ENCODE measurements at places on chromosomes 12 and 14.
A peak's percentile ranks its signal among the peaks of the same experiment; 100 is the strongest.

DNA sequence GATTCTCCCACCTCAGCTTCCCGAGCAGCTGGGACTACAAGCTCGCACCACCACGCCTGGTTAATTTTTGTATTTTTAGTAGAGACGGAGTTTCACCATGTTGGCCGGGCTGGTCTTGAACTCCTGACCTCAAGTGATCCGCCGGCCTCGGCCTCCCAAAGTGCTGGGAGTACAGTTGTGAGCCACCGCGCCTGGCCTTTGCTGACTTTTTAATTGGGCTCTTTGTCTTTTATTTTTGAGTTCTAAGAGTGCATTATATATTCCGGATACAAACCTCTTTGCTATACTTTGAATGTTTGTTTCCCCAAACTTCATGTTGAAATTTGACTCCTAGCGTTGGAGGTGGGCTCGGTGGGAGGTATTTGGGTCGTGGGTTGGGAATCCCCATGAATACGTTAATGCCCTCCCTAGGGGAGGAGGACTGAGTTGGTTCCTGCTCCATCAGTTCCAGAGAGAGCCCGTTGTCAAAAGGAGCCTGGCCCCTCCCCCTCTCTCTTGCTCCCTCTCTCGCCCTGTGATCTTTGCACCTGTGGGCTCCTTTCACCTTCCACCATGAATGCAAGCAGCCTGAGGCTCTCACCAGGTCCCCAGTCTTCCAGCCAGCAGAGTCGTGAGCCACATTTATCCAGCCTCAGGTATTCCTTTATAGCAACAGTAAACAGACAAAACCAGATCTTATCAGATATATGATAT, 103.2 kb upstream of the EVL start:
- no peak for DNase-seq

DNA sequence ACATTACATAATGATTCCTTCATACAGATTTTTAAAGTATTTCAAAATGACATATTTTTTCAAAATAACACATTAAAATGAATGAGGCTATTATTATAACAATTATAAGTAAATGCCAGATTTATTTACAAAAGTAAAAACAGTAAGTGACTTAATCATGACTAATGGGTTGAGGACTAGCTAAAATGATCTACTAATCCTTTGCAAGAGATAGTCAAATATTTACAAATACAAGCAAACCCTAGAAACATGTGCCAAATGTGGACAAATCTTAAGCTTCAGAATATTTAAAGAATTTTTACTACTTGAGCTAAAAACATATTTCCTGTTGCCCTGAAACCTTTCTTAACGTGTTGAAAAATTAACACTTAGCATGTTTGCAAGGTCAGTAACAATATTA, 74.8 kb downstream of the KIF21A start:
- peak; percentile 7 for DNase-seq

DNA sequence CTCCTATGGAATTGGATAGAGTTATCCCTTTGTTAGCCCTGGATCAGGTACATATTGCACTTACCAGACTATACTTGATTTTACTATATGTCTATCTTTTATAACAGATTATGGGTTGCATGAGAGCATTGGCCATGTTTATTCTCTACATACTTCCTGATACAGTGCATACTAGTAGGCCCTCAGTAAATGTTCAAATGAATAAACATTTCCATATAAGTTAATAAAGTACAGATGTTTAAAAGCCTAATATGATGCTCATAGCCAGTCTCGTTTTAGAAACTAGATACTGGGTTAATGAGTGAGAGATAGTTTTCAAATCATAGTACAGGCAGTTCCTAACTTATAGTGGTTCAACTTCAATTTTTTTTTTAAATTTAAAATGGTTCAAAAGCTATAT, 39.5 kb upstream of the TOMM20L start:
- DNase-seq = no peak

DNA sequence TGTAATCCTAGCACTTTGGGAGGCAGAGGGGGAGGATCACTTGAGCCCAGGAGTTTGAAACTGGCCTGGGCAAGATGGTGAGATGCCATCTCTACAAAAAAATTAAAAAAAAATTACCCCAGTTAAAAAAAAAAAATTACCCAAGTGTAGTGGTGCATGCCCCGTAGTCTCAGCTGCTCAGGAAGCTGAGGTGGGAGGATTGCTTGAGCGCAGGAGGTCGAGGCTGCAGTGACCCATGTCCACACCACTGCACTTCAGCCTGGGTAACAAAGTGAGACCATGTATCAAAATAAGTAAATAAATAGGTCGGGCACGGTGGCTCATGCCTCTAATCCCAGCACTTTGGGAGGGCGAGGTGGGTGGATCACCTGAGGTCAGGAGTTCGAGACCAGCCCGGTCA, 128.8 kb downstream of the VRK1 start:
- DNase-seq = no peak

DNA sequence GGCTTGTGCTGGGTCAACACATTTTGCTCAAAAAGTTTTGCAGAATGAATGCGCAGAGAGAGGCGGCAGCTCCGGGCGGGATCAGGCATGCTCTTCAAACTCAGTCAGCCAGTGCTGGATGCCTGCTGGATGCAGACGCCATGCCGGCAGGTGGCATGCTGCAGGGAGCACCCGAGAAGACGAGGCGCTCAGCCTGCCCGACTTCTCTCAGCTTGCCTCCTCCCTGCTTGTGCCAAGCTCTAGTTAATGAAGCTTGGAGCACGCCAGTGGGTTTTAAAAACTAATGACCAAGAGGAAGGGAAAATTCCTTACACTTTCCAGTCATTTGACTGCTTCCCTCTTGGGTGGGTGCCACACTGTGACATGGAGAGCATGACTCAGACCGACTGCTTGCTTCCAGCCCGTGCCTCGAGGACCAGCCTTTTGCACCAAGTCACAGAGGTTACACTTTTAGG, 39.8 kb downstream of the SLC24A4 start:
- DNase-seq = peak; percentile 88

- DNase-seq = no peak
Measured at GRCh38 chr14:100694579-100695422, 31.9 kb upstream of the DLK1 start.

DNA sequence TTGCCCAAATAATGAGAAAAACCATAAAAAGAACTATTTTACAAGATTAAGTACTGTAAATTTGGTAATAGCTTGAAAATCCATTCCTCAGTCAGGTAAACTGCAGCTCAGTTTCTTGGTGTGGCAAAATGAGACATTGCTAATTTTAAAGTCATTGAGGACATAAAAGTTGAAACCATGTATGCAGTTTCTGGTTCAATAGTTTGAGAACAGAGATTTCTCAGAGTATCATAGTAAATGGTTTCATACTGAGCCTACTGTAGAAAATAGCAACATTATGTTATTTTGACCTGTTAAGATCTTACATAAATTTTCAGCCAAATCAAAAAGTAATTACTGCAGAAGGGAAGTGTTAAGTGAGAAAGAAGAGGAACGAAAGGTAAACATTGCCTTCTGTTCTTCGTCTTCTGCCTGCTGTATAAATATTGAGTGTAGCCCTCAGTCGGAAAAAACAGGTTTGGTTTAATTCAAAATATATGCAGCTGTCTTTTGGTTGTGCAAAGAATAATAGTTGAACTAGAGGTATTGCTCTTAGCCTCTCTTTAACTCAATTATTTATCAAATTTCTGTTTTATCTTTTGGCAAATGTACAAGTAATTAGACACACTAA, 119.6 kb downstream of the SYNE2 start:
- no peak for DNase-seq

GRCh38 chr14:32578181-32578580, 249.1 kb downstream of the AKAP6 start:
- no peak for DNase-seq

GRCh38 chr14:34633742-34634141, 3.8 kb upstream of the SNX6 start:
- no peak for DNase-seq

DNA sequence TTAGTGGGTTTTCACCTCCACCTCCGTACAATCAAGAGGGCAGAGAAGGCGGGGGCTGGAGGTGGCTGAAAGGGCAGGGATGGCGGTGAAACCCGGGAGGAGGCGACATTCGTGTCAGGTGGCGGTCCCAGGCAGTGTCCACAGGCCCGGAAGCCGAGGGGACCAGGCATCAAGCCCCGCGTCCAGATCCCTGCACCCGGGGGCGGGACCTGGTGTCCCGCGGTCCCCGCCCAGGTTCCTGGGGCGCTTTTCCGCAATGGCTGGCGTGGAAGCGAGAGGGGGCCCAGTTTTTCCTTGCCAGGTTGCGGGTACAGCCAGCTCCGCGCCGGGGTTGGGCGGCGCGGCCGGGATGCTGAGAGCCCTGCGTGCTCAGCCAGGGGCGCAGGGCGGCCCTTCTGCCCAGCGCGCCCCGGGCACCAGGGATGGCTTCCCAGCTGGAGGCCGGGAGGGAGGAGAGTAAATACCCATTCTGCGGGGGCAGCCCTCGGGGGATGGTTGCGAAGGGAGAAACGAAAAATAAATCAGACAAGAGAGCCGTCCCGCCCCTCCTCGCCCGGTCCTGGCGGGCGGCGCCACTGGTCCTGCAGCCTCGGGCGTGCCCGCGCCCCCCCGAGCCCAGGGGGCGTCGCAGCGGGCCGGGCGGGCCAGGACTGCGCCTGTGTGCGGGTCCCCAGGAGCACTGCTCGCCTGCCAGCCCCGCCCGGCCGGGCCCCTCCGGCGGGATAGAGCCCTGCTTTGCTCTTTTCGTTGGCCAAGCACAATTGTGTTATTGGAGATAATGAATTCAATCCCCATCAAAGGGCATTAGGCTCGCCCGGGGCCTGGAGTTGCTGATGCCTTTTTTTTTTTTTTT, 11.5 kb downstream of the FOXA1 start:
- no peak for DNase-seq

DNA sequence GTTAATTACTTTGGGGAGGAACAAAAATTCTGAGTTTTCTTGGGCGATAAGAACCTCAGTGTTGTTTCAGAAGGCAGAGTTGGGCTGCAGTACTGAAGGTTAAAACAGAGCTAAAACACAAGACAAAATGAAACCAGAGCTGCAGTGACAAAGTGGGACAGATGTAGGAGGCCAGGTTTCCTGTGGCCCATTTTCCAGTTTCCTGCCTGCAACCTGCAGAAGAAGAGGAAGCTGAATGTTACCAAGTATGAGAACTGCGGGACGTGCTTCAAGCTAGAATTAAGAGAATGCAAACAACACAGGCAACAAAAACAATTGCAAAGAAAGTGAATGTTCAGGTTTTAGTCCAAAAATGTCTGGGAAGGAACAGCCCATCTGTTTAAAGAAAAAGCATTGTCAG, 17.8 kb downstream of the ELK3 start:
- DNase-seq = no peak

DNA sequence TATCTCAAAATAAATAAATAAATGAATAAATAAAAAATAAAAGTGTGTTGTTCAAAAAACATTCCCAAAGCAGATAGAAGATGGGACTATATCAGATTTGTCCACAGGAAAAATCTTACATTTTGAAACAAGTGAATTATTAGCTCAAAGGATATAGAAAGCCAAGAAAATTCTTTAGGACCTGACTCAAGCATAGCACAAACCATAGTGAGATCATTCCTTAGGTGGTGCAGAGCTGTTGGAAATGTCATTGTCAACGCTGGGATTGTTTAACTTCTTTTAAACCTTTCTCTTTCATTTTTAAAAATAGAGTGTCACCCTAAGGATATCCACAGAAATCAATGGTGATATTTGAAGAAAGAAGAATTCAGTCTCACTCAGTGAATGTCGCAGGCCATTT, 43.5 kb downstream of the DRAM1 start:
- no peak for DNase-seq

DNA sequence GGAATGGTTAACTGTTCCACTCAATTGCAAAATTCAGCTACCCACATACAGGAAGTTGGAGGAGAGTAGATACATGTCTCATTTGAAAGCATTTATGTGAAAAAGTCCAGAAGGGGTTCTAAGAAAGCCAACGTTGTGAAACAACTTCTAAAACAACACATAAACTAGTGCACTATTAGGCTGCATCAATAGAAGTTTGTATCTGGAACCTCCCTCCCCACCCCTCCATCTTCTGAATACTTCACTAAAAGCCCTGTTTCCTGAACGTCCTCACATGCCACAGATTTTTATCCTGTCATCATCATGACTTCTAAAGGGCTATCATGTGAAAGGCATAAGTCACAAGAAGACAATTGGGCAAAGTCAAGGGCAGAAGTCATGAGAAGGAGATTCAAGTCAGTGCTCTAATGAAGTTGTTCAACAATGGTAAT, 5.5 kb downstream of the KRT79 start:
- no peak for DNase-seq

- DNase-seq = peak; percentile 29
Measured at GRCh38 chr12:1927751-1928351, 9.4 kb upstream of the CACNA2D4 start.

DNA sequence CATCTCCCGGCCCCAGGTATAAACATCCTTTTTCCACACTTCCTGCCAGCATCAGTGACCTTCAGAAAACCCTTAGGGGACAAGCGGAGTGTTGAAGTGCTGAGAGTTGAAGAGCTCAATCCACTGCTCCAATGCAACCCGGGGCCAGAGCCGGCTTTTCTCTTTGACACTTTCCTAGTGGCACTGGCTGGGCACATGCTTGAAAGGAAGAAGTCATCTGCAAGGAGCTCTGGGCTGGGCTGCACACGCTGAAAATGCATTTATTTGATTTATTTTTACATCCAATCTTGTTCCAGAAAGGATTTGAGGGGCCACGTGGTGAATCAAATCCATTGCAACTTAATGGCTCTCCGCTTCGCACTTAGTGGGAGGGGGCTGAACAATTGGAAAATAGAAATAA, 229.0 kb upstream of the DIO3 start:
- no peak for DNase-seq

DNA sequence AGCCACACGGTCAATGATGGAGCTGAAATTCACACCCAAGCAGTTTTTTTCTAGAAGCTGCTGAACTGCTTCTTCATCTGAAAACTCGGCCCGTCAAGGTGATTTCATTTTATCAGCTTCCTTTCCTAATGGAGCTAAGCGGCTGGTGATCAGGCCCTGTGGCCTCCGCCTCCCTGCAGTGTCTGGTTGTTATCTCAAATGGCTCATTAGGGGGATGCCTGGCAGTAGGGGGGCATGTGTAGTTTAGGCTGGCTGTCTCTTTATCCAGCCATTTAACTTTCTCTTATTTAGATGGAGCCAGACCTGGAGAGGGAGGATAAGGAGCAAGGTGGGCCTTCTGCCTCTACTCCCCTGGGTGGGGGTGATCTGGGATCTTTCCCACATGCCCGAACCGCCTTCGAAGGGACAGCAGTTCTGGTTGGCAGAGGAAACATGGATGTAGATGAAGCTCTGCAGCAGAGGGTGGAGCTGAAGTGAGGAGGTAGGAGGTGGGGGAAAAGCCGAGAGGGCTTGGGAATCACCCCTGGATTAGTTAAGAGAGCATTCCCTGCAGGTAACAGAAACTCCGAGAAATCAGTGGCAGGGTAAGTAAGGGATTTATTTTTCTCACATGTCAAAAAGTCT, 64.4 kb downstream of the TGFB3 start:
- DNase-seq = no peak

- DNase-seq = no peak
Measured at GRCh38 chr14:20774258-20774824, 6.1 kb downstream of the EDDM3B start.

Data from AG08395 (cell line).